ENCODE measurements at places on chromosomes 12 and 14.
A peak's percentile ranks its signal among the peaks of the same experiment; 100 is the strongest.

- no peak for DNase-seq
These were observed 177.3 kb upstream of the PLXNC1 start for GRCh38 chr12:93970900-93971688.

DNA sequence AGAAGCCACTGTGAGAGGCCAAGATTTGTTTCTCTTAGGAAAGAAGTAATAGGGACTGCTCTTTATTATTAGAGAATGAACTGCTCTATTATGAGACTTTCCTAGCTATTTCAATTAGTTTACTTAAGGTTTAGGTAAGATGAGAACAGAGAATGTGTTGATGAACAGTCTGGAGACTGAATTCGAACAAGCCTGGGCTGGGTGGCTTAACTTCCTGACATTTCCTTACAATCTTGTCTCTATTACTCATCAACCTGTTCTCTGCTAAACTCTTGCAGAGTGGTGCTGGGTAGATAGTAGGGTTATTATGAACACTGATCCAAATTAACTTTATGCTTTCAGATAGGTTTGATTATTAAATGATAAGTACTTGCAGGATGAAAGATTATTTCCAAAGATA lies 31.2 kb downstream of the SLC15A5 start:
- DNase-seq, result no peak

- DNase-seq, result no peak
These were observed 85.8 kb downstream of the DERA start for GRCh38 chr12:15996948-15997347.

- DNase-seq, result no peak
These were observed 6.4 kb upstream of the DTX1 start for GRCh38 chr12:113049976-113050742.

DNA sequence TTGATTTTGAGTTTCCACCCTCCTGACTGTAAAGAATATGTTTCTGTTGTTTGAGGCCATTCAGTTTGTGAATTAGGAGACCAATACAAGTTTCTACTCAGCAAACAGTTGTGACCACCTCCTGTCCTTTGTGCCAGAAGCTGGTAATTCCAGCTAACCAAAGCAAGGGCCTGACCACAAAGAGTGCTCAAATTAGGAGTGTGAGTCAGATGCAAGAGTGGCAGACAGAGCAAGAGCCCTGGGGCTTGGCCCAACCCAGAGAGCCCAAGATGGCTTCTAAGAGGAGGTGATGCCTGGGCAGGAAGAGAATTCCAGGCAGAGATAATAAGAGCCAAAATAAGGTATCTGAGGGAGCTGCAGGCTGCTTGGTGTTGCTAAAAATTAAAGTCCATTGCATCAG lies 77.7 kb upstream of the C14orf132 start:
- DNase-seq, result no peak

DNA sequence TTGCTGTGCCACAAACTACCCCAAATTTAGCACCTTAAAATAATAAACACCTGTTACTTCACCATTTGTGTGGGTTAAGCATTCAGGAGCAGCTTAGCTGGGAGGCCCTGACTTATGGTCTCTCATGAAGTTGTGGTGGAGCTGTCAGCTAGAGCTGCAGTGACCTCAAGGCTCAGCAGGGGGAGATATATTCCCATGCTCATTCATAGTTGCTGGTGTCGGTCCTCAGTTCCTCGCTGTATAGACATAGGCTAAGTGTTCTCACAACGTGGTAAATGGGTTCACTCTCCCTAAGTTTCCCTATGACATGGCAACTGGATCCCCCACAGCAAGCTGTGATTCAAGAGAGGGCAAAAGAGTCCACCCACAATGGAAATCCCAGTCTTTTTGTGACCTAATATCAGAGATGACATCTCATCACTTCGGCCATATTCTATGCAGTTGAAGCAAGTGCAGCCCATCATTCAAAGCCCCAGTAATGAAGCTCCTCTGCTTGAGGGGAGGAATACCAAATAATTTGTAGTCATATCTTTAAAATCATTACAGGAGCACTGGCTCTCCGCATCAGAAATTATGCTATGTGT lies 41.1 kb downstream of the PRB3 start:
- DNase-seq, result peak; percentile 26

DNA sequence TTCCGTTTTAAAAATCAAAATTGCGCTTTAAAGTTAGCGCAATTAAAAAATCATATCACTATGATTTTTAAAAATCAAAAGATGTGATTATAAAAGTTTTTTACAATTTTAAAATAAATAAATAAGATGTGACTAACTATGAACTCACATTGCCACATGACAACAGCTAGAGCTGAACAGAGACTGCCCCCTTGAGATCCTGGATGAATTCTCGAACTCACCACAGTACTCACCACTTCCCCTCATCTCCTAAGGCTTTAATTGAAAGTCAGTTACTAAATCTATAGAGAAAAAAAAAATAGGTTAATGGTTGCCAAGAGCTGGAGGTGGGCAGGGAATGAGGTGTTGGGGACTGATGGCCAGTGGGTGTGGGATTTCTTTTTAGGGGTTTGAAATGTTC lies 384.2 kb downstream of the ZFP36L1 start:
- DNase-seq, result no peak

GRCh38 chr12:113208041-113208934 lies 13.0 kb upstream of the TPCN1 start:
- DNase-seq, result peak; percentile 58

DNA sequence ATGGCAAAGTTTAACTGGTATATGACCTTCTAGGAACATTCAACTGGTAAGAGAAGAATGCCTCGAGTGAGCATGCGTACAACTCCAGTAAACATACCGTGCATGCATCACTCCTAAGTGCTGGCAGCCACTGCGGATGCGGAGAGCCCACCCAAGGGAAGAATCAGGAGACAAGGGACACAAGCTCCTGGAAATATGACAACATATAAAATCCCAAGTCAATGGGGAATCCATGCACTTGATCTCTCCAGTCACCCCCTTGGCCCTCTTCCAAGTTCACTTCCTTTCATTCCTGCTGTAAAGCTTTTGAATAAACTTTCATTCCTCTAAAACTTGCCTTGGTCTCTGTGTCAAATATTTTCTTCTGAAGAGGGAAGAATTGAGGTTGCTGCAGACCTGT lies 168.7 kb upstream of the TMCC3 start:
- DNase-seq, result no peak

DNA sequence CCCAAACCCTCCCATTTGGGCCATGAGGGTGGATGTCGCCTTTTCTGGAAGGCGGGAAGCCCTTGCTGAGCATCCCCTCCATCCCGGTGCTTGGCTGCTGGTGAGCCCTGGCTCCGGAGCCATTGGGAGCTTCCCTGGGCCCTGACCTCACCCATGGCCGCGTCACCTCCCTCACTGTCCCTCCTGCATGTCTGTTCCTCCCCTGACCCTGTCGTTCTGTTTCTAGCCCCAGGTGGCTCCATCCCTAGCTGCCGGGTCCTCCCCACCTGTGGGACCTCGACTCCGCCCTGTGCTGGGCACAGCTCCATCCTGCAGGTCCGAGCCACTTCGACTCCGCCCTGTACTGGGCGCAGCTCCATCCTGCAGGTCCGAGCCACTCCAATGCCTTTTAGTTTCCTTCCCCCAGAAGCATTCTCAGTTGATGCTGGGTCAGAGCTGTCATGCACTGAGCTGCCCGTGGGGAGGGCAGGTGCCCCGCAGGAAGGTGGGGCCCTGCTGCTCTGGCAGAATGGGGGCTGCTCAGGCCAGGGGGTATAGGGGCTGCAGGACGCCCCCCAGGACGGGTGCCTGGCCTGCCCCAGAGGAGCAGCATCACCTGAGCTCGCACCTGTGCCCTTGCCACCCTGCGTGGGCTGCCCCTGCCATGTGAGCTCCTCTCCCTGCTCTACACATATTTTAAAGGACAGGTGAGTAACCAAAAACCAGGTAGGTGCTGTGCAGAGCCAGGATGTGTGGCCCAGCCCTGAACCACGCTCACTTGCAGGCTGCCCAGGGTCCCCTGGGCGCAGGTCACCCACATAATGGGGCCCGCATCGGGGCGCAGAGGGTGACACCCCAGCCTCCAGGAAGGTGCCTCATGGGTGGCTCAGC lies 19.0 kb downstream of the NOC4L start:
- no peak for DNase-seq

GRCh38 chr12:121057794-121058193 lies 18.7 kb upstream of the OASL start:
- DNase-seq, result peak; percentile 13

DNA sequence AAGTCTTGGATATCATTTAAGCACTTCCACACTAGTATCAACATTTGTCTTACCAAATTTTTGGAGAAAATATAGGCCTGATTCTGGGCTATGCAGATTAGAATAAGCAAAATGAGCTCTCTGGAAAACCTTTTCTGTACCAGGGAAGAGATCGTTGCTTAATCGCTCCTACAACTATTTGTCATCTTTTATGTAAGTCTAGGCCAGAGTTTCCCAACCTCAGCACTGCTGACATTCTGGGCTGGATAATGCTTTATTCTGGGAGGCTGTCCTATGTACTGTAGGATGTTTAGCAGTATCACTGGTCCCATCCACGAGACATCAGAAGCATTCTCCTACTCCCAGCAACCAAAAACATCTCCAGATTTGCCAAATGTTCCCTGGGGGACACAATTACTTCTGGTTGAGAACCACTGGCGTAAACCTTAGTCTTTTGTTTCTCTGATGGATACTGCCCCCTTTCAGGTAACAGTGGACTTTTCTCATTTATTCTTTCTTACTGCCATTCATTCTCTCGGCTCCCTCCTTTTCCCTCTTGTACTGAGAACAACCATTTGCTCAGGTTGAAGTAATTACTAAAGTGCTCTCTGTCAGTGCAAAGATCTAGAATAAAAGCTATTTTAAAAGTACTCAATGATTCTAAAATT lies 316.9 kb upstream of the E2F7 start:
- no peak for DNase-seq

GRCh38 chr12:86719381-86719780 lies 463.2 kb upstream of the MGAT4C start:
- DNase-seq, result no peak

GRCh38 chr12:76921100-76921471 lies 42.3 kb upstream of the CSRP2 start:
- no peak for DNase-seq

- no peak for DNase-seq
These were observed 24.6 kb downstream of the ZNF26 start for GRCh38 chr12:133010657-133011297.

- DNase-seq, result no peak
These were observed 254.4 kb downstream of the DAD1 start for GRCh38 chr14:22334627-22335026.

DNA sequence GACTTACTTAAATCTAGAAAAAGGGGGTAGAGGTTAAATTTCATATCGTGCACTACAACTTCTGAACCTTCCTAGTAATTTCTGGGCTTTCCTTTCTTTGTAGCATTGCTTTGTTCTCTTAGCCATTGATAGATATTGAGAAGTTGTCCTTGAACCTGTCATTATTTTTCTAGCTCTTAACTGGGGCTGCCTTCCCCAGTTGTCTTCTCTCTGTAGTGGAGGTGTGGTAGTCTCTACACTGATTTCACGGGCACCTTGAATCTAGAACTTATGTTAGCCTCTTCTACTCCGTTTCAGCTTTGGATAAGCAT lies 504.0 kb downstream of the PCNX1 start:
- DNase-seq, result no peak

- DNase-seq, result no peak
These were observed 54.3 kb upstream of the PYGL start for GRCh38 chr14:50998612-50999011.

- no peak for DNase-seq
These were observed 15.3 kb downstream of the TNFAIP2 start for GRCh38 chr14:103138301-103139131.

DNA sequence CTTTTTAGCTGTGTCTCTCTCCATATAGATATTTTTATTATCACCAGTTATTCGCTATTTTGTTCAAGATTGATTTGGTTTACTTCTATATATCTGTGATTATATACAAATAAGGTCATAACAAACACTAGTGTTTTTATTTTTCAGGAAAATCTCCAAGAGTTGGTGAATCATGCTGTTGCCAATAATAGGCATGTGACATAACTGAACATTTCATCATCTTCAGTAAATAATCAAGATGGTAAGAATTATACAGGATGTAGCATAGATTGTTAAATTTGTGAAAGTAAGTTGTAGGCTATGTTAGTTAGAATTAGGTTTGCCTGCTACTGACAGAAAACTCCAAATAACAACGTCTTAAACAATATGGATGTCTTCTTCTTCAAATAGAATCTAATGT lies 240.9 kb upstream of the PDE3A start:
- DNase-seq, result no peak

DNA sequence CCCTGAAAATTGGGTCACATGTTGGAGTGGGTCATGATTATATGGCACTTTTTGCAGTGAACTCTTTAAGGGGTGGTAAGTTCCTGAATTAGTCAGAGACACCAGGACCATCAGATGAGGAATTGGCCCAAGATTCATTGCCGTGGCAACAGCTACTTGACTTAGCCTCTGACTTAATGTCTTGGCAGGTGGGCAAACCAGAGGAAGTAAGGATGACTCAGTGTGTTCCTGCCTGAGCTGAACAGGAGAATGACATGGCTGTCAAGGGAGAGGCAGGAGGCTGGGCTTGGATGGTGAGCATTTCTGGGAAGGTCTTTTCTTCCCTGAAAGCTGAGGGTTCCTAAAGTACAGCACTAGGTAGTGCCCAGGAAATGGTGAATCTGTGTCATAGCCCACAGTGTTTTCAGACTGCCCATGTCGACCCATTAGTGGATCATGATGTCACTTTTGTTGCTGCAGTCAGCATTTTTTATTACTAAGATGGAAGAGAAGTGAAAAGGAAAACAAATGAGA lies 170.1 kb upstream of the PWP1 start:
- no peak for DNase-seq

- no peak for DNase-seq
These were observed 137.3 kb downstream of the FOXN3 start for GRCh38 chr14:89279649-89280232.

GRCh38 chr14:51014086-51014485 lies 69.8 kb upstream of the PYGL start:
- no peak for DNase-seq

GRCh38 chr12:3102771-3103410 lies 25.7 kb downstream of the TSPAN9 start:
- DNase-seq, result no peak

DNA sequence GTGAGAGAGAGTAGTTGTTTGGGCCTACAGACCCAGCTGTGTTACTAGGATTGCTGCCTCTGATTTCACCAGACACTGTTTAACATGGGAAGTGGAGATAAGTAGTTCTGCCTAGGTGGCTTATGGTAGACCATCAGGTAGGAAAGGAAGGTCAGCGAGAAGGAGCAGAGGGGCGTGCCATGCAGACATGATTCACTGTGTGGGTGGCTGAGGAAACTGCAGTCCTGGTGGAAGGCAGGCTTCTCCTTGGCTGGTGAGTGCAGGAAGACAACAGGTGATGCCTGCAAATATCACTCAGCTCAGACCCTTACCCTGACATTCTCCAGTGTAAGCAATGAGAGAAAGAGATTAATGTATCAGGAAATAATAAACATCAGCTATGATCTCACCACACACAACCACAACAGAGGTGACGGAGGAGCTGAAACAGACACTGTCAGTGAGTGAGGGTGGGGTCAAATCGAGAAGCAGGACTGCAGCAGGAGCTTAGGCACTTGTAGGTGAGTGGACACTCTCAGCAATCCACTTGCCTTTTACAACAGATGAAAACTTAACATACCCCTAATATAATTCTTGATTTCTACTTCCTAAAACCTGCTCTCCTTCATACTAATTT lies 2.1 kb upstream of the PRR4 start:
- no peak for DNase-seq
